Astrocyte of the cerebellum (primary cell): ENCODE measurements at places on chromosomes 5 and 9.

- no peak for DNase-seq
These were observed 7.2 kb downstream of the CYFIP2 start for GRCh38 chr5:157273131-157273556.

DNA sequence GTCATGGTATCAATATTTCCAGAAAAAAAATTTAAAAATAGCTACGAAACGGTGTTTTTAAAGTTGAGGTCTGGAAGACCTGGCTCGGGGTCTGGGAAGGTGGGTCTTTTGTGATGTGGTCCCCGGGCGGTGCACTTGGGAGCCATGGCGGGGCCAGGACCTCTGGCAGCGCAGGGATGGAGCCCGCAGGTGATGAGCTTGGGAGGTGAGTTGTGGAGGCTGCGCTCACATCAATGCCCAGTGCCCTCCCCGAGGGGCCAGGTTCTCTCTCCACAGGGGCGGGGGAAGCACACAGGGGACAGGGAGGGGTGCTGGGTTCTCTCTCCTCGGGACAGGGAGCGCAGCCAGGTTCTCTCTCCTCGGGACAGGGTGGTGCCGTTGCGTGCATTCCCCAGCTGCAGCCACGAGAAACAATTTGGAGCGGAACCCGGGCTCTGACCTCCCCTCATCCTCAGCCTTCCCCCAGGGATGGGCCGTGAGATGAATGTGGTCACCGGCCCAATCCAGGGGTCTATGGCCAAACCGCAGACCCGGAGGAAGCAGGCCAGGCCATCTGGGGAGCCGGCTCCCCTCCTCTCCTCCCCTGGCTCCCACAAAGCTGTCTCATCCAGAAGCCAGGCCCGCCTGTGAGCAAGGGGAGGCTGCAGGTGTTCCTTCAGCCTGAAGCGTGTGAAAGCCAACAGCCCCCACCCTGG, 25.8 kb downstream of the DBH start:
- peak; percentile 1 for DNase-seq

DNA sequence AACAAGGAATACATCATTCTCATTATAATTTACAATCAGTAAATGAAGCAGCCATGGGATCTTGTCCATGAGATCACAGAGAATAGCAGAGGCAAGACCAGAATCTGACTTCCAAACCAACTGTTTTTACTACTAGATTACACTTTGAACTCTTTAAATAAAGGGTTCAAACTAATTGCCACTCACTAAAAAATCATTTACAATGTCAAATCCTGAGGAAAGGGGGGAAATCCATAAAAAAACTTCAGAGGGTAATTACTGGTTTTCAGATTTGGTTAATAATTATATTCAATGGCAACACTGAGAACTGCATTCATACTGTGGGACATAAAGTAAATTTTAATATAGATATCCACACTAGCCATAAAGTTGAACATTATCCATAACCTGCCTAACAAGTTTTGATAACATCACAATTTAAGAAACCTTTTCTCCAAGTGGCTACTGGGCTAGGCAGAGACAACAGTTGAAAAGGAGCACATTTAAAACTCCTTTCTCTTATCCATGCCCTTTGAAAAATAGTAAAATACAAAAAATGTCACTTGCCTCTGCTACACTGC, 15.9 kb downstream of the PLPP1 start:
- no peak for DNase-seq

- DNase-seq, result no peak
These were observed 101.7 kb upstream of the ZNF366 start for GRCh38 chr5:72608926-72609325.

GRCh38 chr5:14379739-14380497, 201.7 kb upstream of the OTULINL start:
- no peak for DNase-seq

DNA sequence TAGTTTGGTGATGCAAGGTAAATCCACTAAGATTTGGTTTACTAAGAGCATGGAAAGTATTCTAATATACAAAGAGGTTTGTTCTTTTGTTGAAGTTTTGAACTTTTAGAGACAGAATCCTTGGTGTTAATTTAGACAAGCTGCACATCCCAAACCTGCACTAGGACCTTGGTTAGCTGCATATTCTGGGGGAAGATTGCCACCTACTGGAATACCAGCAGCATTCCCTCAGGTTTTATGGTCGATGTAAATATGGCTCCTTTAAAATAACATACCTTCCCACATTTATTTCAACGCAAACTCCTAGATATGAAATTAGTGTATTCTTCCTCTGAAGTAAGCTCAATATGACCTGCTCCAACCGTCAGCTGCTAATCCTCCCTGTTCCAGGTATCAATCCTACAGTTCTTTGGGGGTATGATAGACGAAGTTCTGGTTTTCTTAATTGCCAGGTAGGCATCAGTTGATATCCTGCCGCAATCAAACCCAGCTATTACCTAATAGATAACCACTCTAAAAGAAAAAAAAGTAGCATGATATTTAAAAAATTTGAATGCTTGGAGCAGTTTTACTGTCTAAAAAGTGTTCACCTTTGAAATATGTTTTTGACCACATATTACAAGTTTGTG, 624.1 kb downstream of the ISL1 start:
- DNase-seq, result peak; percentile 12

DNA sequence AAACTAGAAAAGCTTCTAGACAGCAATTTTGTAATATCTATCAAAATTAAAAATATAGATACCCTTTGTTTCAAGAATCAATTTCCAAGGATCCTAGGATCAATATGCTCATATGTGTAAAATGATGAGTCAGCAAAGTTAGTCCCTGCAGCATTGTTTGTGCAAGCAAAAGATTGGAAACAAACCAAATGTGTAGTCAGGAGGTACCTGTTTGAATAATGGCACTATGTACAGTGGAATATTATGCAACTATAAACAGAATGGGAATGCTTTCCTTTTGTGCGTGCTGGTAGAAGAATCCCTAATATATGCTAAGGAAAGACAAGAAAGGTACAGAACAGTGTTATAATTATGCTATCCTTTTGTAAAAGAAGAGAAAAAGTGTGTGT, 58.5 kb upstream of the PJA2 start:
- no peak for DNase-seq

- no peak for DNase-seq
These were observed 14.0 kb downstream of the NFX1 start for GRCh38 chr9:33304362-33304761.
